ENCODE measurements at places on chromosomes 11 and 22.

GRCh38 chr11:114228435-114229411 lies 67.5 kb upstream of the NNMT start:
- no peak for DNase-seq

DNA sequence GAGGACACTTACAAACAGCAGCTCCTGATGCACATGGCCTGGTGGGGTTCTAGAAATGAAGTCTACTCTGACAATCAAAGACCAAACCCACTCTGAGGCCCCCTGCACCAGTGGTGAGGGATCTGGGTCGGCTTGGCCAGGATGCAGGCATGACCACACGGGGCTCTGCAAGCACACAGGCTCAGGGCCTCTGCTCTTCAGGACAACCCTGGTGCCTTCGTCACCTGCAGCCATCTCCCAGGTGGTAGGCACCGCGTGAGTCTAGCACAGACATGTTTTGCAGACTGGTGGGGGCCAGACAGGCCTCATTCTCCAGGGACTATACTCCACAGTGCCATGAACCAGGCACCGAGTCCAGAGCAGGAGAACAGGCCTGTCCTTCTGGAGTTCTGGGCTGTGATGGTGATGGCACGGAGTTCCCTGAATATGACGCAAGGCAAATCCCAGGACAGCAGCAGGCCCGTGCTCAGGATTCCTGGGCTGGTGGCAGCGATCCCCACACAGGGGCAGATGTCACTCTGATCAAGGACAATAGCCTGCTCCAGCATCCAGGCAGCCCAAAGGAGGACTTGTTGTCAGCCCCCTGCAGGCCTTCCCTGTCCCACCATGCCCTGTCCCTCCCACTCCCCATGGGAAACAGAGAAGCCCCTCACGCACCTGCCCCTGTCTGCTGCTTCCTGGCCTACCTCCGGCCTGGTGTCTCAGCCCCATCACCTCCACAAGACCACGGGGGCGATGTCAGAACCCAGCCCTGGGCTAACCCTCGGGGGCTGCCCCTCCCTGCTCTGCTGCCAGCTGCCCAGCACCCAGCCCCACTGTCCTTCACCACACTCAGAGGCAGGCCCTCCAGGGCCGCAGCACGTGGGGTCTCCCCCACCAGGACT lies 36.1 kb downstream of the GNB1L start:
- DNase-seq = no peak

DNA sequence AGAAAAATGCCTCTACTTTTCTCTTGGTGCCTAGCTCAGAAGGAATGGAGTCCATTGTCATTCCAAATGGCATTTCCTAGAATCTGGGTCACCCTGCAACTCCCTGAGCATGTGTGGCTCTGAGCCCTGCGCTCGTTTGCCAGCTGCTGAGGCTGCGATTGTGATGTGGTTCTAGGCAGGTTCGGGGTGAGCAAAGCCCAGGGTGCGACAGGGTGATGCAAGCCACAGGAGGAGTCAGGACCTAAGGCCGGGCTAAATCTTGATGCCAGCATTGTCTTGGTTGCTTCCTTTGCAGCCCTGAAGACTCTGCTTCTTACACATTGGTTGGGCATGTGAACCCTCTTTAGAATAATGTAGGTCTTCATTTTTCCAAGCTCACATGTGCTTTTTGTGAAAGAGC lies 131.0 kb downstream of the MORC2 start:
- no peak for DNase-seq

DNA sequence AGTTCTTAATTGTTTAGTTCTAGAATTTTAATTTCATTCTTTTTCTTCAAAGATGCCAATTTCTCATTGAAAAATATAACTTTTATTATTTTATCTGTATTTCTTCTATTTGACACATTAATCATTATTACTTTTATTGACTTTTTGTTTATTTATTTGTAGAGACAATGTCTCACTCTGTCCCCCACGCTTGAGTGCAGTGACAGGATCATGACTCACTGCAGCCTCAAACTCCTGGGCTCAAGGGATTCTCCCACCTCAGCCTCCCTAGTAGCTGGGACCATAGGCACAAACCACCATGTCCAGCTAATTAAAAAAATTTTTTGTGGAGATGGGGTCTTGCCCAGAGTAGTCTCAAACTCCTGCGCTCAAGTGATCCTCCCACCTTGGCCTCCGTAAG lies 30.3 kb upstream of the FBLN1 start:
- no peak for DNase-seq

GRCh38 chr11:65422633-65423515 lies at the start of gene NEAT1:
NEAT1 (plus strand) TSS chr11:65422798.
- DNase-seq = peak; percentile 93

DNA sequence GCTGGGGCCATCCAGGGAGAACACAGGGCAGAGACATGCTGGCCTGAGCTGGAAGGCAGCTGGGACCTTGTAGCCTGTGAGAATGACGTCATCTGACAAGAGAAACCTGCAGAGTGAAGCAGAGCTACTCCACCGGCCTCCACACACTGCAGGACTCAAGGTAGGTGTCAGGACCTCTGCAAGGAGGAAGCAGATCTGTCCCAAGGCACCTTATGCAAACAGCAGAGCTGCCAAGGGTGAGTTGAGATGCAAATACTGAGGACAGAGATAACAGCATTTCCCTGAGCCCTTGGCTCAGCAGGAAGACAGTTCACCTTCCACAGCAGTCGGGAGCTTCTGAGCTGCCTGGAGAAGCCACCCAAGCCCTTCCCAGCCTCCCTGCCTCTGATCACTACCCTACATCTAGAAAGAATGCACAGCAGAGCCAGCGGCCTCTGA lies 51.9 kb upstream of the IGSF9B start:
- DNase-seq = no peak

DNA sequence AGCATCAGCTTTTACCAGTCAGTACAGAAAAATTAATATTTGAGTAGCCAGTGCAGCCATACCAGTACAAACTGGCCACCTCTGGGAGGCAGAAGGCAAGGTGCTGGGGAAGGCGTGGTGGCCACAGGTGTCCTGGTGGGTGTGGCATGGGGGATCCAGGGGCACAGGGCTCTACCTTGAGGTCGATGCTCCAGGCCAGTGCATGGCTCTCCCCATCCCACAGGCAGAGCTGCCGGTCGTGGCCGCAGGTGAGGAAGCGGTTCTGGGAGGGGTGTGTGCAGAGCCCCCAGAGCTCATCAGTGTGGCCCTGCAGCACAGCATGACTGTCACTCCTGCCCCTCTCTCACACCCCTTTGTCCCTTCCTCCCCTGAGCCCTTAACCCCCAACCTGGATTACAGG lies 3.8 kb upstream of the MTA2 start:
- no peak for DNase-seq

- DNase-seq = no peak
Observed at GRCh38 chr11:64347193-64347867, 7.3 kb downstream of the CCDC88B start.

GRCh38 chr11:62124186-62125113 lies 639 bp downstream of the INCENP start:
- DNase-seq = no peak

- no peak for DNase-seq
Observed at GRCh38 chr11:8219257-8220021, 44.2 kb downstream of the LMO1 start.

- DNase-seq = no peak
Observed at GRCh38 chr11:102915044-102915375, 40.2 kb upstream of the MMP12 start.

DNA sequence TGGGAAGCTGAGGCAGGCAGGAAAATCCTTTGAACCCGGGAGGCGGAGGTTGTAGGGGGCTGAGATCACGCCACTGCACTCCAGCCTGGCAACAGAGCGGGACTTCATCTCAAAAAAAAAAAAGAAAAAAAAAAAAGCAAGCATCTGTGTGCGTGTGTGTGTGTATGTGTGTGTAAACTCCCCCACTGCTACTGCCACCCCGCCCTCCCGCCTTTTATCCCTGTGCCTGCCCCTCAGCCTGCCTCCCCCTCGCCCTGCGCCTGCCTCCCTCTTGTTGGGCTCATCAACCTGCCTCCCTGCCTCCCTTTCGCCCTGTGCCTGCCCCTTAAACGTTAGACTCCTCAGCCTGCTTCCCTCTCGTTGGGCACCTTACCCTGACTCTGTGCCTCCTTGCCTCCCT lies 18.0 kb downstream of the TMEM258 start:
- DNase-seq = no peak

DNA sequence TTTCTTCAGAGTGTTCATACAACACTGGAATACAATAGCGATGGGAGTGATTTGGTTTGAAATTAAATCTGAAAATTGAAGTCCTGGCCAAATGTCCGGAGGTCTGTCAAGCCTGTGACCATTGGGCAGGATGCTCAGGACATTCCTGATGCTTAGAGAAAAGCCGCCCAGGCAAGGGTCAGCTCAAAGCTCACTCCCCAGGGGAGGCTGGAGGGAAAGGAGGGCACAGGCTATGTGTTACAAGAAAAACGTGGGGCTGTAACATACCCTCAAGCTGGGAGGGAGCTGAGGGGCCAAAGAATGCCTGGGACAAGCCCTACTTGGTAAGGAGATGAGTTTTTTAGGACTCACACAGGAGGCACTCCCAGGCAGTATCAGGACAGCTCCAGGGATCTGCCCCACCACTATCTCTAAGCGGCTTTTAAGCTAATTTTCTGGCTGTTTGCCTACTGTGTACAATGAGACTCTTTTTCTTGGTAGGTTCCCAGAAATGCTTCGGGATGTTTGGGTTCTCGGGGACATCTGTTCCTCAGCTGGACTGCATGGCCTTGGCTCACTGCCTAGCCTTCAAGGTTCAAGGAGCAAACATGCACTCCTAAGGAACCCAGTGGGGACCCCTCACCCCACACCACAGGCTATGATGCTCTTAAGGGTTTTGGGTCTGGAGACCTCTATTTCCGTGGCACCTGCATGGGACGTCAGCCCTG lies 500.1 kb downstream of the BRD1 start:
- no peak for DNase-seq

GRCh38 chr22:43168471-43169309 lies 17.3 kb downstream of the TSPO start:
- no peak for DNase-seq

GRCh38 chr11:66604155-66604554 lies 11.2 kb downstream of the CCS start:
- no peak for DNase-seq

DNA sequence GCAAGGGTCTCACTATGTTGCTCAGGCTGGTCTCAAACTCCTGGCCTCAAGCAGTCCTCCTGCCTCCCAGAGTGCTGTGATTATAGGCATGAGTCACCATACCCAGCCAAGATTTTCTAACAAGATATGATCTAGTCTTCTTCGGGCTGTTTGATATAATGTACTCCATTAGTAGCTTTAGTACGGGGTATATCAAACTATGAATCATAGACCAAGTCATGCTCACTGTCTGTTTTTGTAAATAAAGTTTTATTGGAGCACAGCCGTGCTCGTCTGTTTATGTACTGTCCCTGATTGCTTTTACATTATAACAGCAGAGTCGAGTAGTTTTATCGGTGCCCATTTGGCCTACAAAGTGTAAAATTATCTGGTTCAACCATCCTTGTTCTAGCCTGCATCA lies 43.9 kb upstream of the GRIK4 start:
- no peak for DNase-seq

- no peak for DNase-seq
Observed at GRCh38 chr22:23847310-23847920, 8.6 kb upstream of the DERL3 start.

DNA sequence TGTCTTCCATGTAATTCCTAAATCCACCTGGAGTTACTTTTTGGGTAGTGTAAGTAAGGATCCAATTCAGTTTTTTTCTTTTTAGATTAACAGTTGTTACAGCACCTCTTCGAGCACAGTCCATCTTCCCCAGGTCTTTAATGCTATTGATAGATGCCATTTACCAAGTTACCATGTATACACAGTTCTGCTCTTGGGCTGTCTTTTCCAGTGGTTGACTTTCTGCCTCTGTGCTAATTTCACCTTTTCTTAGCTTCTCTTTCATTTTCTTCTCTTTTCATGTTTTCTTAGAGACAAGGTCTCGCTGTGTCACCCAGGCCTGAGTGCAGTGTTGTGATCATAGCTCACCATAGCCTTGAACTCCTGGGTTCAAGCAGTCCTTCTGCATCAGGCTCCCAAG lies 12.0 kb downstream of the ATXN10 start:
- no peak for DNase-seq

DNA sequence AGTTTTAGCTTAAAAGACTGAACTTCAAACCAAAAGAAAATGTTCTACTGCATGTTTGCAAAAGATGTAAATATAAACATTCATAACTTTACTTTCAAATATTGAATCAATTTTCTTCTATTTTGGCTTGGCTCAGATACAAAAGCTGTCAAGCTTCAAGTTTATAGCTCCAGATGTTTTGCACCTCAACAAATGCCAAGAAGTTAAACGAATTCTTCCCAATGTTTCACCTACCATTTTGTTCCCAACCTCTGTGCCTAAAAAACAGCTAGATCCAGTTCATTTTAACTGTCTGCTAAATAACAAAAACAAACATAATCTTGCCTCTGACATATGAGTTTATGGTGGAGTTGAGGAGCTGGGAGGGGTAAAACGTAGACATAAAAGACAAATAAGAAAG lies 76.5 kb downstream of the RAB30 start:
- no peak for DNase-seq

DNA sequence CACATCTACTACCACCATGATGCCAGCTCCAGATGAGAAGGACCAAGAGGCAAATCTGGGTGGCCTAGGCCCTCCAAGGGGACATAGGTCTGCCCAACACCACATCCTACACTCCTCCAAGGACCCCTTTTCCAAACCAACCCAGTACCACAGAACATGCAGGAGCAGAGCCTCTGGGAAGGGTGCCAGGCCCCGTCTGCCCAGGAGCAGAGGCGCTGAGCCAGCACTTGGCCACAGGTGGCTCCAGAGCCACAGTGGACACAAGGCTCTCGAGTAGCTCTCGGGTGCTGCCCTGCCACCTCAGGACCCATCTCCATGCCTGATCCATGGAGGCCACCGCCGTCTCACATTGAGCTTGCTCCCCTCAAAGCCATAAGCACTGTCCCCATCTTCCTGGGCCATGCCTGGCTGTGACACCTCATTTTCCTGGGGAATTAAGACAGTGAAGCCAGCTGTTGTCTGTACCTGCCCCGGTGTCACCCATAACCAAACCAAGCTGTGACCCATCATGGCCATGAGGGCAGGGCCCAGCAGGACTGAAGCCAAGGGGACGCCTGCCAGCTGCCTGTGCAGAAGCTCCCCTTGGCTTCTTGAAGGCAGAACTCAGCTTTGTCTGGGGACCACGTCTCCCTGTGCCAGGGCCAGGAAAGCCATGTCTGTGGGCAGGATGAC lies 7.4 kb downstream of the MOB2 start:
- DNase-seq = no peak
